ENCODE measurements at places on chromosomes 2 and 18.
A peak's percentile ranks its signal among the peaks of the same experiment; 100 is the strongest.

DNA sequence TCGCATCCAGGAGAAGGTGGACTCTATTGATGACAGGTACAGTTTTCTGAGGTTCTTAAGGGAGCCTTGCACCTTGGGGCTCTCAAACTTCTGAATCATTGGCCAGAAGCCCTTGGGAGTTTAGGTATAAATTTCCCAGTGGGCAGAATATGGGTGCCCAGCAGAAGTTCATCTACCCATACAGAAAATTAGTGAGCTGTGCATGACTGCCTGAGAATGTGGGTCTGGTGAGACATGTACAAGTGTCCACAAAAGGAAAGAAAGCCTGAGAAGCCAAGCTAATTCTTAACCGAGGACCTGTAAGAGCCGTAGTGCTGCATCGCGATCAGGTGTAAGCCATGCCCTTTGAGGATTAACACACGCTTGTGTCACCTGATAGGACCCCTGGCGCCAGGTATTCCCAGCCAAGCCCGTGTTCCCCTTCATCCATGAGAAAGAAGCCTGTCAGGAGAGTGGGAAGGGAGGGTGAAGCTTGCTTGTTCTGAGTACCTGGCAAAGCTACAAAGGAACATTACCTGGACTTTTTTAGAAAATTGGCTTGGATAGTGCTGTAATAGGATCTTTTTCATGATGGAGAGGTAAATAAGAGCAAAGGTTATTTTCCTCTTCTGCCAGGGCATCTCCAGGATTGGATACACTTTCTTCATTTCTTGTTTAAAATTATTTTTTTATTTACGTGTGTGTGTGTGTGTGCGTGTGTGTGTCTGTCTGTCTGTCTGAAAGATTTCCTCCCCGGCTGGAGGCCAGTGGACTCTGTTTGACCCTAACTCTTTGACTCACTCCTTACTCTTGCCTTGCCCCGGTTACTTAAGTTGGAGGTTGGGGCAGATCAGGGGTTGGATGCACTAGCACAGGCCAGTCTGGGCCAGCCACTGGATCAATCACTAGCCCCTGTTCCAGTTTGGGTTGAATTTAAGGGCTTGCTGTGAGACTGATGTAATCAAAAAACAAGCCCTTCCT, 90.4 kb upstream of the EML6 start:
- no peak overlapping the region for H3K27ac ChIP-seq
- no peak overlapping the region for H3K4me3 ChIP-seq
- peaks cover 30% of the 10 kb centered on the region for H3K4me1 ChIP-seq
- no peaks in the 10 kb centered on the region for H3K27me3 ChIP-seq
- DNase-seq: no peak

GRCh38 chr2:6986301-6986911, 69.2 kb downstream of the RNF144A start:
- peaks cover 50% of the 10 kb centered on the region for H3K4me1 ChIP-seq
- no peak overlapping the region for H3K4me3 ChIP-seq
- peak overlapping the region; percentile 56 for H3K27ac ChIP-seq
- peaks cover 7% of the 10 kb centered on the region for H3K36me3 ChIP-seq

DNA sequence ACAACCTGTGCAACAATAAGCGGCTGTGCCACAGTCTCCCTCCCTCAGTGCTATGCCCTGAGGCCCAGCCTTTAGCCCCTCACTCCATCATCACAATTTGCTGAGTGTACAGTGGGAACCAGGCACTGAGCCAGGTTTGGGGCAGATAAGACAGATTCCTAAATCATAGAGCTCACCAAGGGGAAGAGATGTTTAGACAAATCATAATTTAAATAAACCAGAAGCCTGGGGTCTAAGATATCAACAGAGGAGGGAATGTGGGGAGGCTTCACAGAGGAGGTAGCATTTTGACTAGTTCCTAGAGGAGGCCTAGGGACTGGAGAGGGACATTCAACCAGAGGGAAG, 139.3 kb upstream of the EPAS1 start:
- H3K36me3 ChIP-seq: peaks cover 7% of the 10 kb centered on the region
- DNase-seq: no peak
- no peak overlapping the region for H3K4me3 ChIP-seq
- H3K27me3 ChIP-seq: no peaks in the 10 kb centered on the region

DNA sequence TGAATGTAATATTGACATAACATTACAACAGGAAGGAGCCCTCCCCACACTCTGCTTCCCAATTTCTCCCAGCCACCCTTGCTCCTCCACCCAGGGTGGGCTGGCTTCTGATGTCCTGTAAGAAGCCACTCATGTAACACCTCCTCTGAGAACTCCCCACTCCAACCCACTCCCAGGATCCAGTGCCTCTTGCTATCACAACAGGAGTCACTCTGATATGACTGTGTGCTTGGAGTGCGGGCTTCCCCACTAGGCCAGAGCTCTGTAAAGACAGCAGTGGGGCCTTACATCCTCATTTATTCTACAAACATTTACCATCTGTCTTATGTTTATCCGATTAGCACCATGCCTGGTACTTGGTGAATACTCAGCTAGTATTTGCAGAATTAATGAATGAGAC, 65.1 kb downstream of the PTGR3 start:
- no peaks in the 10 kb centered on the region for H3K27me3 ChIP-seq
- H3K4me3 ChIP-seq: no peak overlapping the region
- no peaks in the 10 kb centered on the region for H3K4me1 ChIP-seq
- H3K27ac ChIP-seq: no peak overlapping the region
- peaks cover 1% of the 10 kb centered on the region for H3K36me3 ChIP-seq

DNA sequence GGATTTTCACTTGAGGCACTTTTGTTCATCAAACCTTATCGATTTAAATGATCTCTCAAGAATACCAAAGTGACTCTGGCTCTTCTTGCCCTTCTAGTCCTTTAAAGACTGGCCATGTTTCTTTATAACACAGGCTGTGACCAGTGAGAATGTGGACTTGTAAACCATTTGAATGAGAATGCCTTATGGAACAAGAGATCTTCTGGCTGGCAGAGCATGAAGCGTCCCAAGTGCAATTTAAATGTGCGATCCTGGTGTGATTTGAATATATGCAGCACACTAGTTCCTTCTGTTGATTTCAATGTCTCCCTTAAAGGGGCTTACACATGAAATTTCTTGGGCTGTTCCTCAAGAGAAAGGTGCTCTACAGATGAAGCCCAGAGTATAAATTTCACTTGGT, 262.4 kb upstream of the CCDC68 start:
- DNase-seq: no peak
- no peaks in the 10 kb centered on the region for H3K27me3 ChIP-seq
- no peaks in the 10 kb centered on the region for H3K4me1 ChIP-seq
- H3K36me3 ChIP-seq: peaks cover 2% of the 10 kb centered on the region
- no peak overlapping the region for H3K4me3 ChIP-seq

DNA sequence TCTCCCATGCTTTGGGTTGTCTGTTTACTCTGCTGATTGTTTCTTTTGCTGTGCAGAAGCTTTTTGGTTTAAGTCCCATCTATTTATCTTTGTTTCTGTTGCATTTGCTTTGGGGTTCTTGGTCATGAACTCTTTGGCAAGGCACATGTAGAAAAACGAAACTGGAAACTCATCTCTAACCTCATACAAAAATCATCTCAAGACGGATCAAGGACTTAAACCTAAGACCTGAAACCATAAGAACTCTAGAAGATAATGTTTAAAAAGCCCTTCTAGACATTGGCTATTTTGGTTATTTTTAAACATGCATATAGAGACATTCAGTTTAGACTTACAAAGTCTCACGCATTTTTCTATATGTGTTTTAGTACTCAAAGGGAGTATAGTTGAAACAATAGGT, 1164.3 kb upstream of the GYPC start:
- no peaks in the 10 kb centered on the region for H3K4me1 ChIP-seq
- no peaks in the 10 kb centered on the region for H3K36me3 ChIP-seq
- no peak overlapping the region for H3K27ac ChIP-seq
- no peak for DNase-seq
- H3K4me3 ChIP-seq: no peak overlapping the region

DNA sequence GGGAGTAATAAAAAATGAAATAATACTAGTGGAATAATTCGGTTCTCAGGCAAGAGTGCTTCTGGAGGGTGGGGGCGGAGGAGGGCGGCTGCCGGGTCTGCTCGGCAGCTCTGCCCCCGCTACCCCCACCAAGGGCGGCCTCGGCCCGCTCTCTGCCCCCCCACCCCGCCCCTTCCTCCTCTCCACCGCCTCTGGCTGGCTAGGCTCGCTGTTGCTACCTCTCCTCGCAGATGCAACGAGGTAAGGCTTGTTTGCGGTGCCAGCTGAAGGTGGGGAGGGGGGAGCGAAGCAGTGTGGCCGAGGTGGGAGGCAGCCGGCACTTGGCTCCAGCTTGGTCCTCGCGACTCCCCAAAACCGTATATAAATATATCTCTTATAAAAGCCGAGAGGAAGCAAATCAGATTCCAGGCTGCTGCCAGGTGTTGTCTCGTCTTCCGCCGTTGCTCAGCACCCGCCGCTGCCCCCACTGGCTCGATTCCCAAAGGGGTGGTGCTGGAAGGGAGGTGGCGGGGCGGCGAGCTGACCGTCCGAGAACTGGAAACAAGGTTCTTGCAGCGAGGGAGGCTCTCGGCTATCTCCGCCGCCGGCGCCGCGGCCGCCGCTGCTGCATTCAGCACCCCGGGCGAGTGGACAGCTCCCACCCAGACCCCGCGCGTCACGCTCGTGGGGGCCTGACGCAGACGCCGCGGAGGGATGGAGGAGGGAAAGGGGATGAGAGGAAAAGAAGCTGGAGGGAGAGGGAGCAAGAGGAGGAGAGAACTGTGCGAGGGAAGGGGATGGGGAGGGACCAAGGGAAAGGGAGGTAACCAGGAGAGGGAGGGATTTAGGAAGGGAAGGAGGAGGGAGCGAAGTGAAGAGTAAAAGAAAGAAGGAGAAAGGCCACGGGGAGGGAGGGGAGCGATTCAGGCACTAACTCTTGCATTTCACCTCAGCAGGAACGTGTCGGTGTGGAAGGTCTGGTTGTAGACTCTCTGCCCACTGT, at the start of gene MARCHF4:
Gene MARCHF4 (minus strand): TSS at position 763 of the 982 bp plus-strand sequence. CDS start 2,223 bp downstream, outside the sequence.
- peaks cover 8% of the 10 kb centered on the region for H3K36me3 ChIP-seq
- H3K27me3 ChIP-seq: peaks cover 88% of the 10 kb centered on the region
- H3K27ac ChIP-seq: peak within 1 kb of the TSS; percentile 24
- peak; percentile 66 for DNase-seq

GRCh38 chr2:239167011-239167673, 233.7 kb downstream of the HDAC4 start:
- no peak overlapping the region for H3K27ac ChIP-seq
- peaks cover 8% of the 10 kb centered on the region for H3K36me3 ChIP-seq
- peaks cover 21% of the 10 kb centered on the region for H3K4me1 ChIP-seq
- H3K4me3 ChIP-seq: no peak overlapping the region
- H3K27me3 ChIP-seq: no peaks in the 10 kb centered on the region
- no peak for DNase-seq

DNA sequence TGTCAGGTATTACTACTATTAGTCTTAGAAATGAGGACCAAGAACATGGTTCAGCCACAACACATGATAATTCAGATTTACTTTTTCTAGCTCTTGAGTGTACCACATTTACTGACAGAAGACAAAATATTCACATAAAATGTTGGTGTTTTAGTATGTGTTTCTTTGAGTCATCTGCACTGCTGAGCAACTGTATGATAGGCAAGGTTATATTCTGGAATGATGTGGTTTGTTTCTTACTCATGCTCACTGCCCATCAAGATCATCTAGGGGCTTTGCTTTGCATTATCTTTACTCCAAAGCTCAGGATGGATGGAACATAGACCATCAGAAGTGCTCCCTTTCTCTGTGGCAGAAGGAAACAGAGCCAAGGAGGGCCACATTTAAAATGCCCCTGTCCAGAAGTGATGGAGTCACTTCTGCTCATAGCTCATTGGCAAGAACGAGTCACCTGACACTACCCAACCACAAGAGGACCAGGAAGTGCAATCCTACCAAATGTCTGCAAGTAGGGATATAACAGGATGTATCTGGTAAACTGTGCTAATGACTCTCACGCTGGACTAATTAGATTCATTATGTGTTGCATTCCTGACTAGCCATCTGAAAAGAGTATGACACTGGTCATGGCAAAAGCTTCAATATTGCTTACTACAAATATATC, 81.5 kb downstream of the DIS3L2 start:
- peaks cover 14% of the 10 kb centered on the region for H3K4me1 ChIP-seq
- no peak overlapping the region for H3K27ac ChIP-seq
- no peaks in the 10 kb centered on the region for H3K27me3 ChIP-seq
- peaks cover 5% of the 10 kb centered on the region for H3K36me3 ChIP-seq

DNA sequence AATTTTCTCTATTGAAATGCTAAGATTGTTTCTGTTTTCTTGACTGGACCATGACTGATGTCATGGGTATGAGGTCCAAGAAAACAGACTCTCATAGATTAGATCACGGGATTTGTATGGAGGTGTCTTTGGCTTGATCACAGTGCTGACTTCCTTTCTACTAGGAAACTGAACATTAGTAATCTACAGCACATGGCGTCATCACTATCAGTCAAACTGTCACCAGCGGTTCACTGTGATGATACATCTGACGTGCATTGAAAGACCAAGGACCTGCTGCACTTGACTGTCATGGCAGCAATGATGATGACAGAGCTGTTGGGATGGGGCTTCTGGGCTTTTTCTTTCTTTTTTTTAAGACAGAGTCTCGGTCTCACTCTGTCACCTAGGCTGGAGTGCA, 28.2 kb upstream of the IMPA2 start:
- DNase-seq: no peak
- H3K27ac ChIP-seq: no peak overlapping the region
- no peaks in the 10 kb centered on the region for H3K36me3 ChIP-seq
- no peaks in the 10 kb centered on the region for H3K27me3 ChIP-seq

- H3K4me1 ChIP-seq: peaks cover 33% of the 10 kb centered on the region
- peak overlapping the region; percentile 69 for H3K27ac ChIP-seq
- DNase-seq: no peak
- H3K36me3 ChIP-seq: peaks cover 1% of the 10 kb centered on the region
- H3K4me3 ChIP-seq: no peak overlapping the region
Measured at GRCh38 chr2:26122630-26123029, 50.3 kb upstream of the GAREM2 start.

DNA sequence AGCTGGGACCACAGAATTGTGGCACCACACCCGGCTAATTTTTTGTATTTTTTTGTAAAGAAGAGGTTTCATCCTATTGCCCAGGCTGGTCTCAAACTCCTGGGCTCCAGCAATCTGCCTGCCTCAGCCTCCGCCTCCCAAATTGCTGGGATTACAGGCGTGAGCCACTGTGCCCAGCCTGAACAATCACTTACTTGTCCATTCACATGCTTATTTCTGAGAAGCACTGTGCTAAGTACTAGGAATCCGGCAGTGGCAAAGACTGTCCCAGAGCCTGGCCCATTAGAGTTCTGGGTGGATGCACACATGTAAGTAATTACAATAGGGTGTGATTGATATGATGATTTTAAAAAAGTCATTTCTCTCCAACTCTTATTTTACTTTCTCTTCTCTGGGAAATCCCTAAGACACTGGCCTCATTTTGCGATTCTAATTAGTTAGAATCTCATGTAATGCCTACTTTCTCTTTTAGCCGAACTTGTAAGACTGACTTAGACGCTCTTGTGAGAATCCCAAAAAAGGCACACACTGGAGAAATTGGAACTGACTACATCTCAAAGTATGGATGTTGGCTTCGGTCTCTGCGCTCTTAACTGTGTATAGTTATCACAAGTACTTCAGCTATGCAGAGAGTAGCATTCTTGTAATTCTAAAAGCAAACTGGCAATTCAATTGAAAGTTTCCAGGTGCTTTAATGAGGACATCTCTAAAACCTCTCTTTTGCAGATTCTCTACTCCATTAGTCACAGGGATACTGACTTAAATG, 567.7 kb downstream of the DCC start:
- no peak overlapping the region for H3K4me3 ChIP-seq
- H3K27ac ChIP-seq: no peak overlapping the region
- H3K4me1 ChIP-seq: no peaks in the 10 kb centered on the region

- DNase-seq: no peak
- H3K4me3 ChIP-seq: no peak overlapping the region
- H3K27me3 ChIP-seq: no peaks in the 10 kb centered on the region
Measured at GRCh38 chr2:140154706-140155105, 1374.5 kb upstream of the NXPH2 start.

Measured in central memory CD8-positive, alpha-beta T cell (primary cell).